ENCODE measurements at places on chromosomes 7 and 10.
A peak's percentile ranks its signal among the peaks of the same experiment; 100 is the strongest.

DNA sequence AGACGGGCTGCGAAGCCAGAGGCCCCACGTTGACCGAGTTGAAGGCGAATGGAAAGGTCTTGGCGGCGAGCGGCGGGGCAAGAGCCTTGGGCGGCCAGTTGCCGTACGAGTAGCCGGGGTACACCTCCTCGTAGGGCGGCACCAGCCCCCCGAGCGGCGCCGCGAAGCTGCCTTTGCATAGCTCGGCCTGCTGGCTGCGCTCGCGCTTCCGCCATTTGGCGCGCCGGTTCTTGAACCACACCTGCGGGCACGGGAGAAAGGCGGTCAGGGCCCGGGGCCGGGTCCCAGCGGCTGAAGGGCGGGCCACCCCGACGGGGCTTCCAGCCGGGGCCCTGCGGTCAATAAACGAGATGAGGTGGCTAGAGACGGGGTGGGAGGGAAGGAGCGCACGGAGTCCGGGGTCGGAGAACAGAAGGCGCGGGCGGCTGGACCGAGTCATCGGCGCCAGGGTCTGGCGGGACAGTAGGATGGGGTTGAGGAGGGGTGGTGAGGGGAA, 4.8 kb downstream of the ELOVL3 start:
- DNase-seq = peak; percentile 52

DNA sequence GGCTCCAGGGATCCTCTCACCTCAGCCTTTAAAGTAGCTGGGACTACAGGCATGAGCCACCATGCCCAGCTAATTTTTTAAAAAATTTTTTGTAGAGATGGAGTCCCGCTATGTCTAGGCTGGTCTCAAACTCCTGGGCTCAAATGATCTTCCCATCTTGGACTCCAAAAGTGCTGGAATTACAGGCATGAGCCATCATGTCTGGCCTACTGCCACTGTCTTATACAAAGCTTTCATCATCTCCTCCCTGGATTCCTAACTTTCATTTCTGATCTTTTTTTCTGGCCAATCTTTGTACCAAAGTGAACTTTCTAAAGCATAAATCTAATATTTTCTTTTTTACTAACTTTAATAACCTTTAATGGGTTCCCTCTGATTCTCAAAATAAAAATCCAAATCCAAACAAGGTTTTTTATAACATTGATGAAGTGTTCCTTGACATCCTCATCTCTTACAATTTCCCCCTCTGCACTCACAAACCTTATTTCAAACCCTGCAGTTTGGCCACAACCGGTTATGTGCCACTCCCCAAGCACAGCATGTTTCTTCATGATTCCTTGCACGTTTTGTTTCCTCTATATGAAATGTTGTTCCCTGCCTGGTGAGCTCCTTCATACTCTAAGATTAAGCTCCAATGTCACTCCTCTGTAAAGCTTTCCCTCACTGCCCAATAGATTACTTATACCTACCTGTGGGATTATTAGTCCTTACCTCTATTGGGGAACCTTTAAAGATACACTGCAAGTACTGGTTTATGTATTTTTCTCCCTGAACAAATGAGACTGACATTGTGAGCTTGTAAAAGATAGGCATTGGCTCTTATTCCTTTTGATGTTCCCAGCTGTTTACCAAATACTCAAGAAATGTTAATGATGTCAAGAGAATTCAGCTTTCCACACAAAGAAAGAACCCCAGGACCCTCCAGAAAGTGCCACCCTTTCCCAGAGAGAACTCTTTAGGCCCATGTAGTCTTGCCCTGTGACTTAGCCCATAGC, 101.7 kb downstream of the HOXA1 start:
- no peak for DNase-seq

- peak; percentile 18 for DNase-seq
Measured at GRCh38 chr10:114822444-114823076, 980 bp downstream of the FHIP2A start.

GRCh38 chr7:69228212-69228811, 370.0 kb upstream of the AUTS2 start:
- no peak for DNase-seq
